ENCODE measurements at places on chromosomes 4 and X.
A peak's percentile ranks its signal among the peaks of the same experiment; 100 is the strongest.

- DNase-seq: no peak
These were observed 200.6 kb upstream of the SFRP2 start for GRCh38 chr4:153989505-153989904.

DNA sequence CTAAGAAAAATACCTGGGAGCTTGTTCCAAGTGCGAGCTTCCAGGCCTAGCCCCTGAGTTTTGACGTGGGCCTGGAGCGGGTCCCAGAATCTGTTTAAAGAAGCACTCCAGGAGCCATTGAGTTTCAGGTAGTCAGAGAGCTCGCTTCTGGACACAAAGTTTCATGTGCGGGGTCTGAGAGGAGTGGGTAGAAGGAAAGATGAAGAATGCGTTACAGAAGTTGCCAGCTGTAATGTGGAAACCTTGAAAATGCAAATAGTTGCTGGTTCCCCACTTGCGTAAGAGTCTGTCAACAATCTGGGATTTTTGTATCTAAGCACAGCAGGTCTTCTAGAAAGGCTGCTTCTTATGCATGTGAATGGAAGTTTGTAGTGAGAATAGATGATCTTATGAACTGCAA is 77.5 kb upstream of the CLCN4 start:
- DNase-seq: no peak

GRCh38 chrX:45758738-45759397 is 558.2 kb upstream of the DIPK2B start:
- DNase-seq: peak; percentile 88

DNA sequence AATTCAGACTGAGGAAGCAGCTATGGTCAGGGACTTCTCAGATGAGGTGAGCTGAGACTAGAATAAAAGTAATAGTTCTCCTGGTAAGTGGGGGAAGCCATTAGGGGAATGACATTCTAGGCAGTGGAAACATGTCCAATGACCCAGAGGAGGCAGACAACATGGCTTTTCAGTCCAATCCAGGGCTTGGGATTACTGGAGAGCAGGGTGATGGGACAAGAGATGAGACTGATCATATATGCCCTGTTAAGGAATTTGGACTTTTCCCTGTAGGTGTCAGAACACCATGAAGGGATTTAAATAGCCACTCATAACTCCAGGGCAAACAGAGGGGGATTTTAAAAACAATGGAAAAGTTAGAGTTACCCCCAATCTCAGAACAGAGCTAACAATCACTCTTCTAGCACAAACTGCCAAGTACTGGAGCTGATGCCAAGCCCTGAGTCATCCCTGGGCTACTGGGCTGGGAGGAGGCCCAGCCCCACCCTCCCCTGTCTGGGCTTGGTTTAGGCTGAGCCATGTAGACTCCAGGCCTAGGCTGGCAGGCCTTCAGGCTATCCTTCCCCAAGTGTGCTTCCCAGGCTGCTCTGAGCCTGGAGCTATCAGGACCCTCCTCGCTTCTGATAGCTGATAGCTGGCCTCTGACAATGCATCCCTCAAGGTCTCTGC is 22.7 kb upstream of the MSN start:
- no peak for DNase-seq

DNA sequence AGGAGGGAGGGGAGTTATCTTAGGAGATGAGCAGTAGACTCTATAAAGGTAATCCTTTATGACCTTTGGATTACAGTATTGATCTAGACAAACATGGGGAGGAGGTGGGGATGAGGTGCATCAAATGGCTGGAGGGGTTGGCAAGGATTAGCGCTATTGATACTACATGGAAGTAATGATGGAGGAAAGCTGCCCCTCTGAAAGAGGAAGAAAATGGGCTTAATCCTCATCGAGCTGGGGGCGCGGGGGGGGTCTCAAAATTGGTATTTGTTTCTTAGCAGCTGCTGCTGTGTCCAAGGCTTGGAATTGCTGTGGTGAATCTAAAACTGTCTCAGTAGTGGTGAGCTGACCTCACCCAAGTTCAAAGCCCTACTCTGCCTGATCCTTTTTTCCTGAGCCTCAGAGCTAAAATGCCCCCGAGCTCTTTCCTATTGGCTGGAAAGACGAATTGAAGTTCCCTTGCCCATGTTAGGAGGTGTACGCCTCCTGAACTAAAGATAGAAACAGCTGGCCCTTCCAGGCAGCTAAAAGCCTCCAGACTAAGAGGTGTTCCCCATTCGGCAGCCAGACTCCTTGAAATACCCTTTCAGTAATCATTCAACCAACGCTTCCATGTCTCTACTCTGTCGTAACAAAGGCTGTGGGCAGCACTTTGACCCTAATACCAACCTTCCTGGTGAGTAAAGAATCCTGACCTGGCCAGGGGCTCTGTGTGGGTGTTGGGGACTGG is at the start of gene ITGB1BP2:
Gene ITGB1BP2 (plus strand): TSS at position 556 of the 730 bp plus-strand sequence. CDS start 57 bp downstream, at position 613.
- DNase-seq: no peak

GRCh38 chr4:52096048-52096447 is 44.9 kb downstream of the SPATA18 start:
- DNase-seq: no peak

GRCh38 chrX:31126205-31126604 is 54.4 kb upstream of the FTHL17 start:
- DNase-seq: no peak

DNA sequence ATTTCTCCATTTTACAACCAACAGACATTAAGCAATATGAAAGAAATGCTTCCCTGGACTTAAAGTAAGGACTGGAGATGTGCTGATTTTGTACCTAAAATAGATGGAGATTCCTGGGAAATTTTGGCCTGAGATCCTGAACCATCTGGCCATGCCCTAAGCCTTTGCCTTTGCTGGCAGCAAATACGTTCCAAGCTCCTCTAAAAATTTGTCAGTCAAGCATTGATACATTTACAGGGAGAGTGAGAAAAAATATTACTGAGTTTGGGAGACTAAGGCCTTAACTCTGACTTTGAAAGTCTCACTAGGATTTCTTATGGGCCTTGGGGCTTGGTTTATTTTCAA is 63.9 kb downstream of the FHDC1 start:
- no peak for DNase-seq

- DNase-seq: no peak
These were observed 512.7 kb upstream of the FAT1 start for GRCh38 chr4:187236209-187236890.

GRCh38 chr4:9946170-9946569 is 75.1 kb downstream of the SLC2A9 start:
- DNase-seq: no peak

GRCh38 chrX:40010550-40011321 is 87.0 kb downstream of the BCOR start:
- no peak for DNase-seq

DNA sequence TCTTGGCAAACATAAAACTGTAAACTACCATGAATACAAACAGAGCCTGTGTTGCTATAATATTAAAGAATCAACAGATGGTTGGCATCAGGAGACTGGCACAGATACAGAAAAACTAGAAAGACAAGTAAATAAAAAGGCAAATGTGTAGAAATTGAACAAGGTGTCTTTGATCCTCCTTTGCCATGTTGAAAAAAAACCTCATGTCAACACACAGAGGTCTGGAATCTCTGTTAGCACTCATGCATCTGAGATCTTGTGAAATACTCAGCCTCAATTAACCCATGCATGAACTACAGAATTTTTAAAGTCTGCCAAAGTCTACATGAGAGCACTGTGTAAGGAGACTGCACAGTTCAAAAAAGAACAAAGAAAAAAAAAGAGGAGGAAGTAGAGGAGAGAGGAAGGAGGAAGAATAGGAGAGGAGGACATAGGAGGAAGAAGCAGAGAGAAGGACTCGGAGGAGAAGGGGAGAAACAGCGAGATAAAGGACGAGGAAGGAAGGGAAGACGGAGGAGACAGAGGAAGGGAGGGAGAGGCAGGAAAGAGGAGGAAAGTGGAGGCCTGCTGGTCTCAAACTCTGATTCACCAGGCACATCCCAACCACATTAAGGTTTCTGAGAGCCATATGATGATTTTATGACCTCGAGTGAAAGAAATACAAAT is 52.8 kb downstream of the PRDM5 start:
- DNase-seq: no peak

- no peak for DNase-seq
These were observed 7.5 kb upstream of the PDLIM3 start for GRCh38 chr4:185542626-185543315.

DNA sequence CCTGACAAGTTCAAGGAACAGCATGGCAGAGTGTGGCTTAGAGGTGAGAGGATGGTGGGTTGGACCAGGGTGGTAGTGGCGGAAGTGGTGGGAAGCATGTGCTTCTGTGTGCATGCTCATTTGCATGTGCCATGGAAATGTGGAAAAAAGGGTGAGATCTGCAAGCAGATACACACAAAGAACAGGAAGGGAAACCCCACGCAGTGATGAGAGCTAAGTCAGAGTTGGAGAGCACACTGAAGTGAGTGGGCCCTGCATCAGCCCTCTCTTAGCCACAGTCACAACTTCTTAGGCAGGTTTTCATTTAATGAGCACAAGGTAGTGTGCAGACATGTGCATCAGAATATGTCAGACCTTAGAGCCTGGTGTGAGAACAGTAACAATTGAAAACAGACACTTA is 483.8 kb downstream of the AFF2 start:
- DNase-seq: no peak

DNA sequence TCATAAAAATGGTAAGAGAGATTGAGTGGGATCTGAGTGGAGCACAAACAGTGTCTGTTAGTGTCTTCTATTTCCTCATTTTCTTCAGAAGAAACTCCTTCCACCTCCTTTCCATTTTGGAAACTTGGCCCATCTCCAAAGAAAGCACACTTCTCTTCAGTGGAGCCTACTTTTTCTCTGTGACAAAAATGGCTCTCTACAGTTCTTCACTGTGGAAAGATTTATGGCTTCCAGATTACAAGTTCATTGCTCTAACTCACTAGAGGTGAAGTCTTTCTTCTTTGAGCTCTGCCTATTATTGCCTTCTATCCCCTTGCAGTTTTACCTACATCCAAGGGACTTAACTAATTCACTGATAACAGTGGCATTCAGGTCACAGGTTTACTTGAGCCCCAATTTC is 325.8 kb downstream of the ANTXR2 start:
- DNase-seq: no peak

DNA sequence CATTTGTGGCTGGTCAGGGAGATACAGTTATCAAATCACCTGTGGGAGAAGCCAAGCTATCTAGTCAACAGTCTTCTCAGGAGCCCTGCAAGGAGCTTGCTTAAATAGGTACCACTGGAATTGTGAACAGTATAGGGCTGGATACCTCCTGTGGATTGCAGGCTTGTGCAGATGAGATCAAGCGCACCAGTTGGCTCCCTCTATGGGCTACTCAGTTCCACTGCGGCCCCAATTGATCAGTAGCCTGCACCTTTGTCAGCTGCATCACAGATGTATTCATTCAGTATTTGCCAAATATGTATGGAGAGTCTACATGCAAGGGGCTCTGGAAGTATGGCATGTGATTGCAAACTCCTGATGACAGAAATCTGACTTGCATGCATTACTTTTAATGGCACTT is 28.6 kb downstream of the TEX13A start:
- DNase-seq: peak; percentile 1

- no peak for DNase-seq
These were observed 45.9 kb upstream of the GPC4 start for GRCh38 chrX:133461231-133461630.

DNA sequence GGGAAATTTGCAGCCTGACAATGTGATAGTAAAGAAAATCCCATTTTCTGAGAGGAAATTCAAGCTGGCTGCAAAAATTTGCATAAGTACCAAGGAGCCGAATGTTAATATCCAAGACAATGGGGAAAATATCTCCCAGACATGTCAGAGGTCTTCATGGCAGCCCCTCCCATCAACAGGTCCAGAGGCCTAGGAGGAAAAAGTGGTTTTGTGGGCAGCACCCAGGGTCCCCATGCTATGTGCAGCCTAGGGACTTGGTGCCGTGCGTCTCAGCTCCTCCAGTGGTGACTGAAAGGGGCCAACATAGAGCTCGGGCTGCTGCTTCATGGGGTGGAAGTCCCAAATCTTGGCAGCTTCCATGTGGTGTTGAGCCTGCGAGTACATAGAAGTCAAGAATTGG is 6.3 kb upstream of the UGDH start:
- DNase-seq: no peak

DNA sequence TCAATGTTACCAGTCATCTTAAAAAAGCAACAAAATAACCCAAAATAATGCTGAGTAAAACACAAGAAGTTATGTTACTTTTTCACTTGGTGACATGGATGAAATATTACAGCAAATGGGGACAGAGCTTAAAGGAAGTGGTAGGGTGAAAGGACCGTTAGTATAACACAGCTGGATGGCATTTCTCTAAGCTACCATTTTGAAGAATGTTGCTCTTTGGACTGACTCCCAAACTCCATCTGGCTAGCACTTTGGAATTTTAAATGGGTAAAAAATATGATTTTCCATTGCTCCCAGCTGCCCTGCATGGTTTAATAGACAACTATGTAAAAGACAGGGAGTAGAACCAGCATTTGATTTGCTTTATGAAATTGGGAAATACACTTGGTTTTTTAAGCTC is 27.6 kb downstream of the CLCN5 start:
- DNase-seq: no peak

DNA sequence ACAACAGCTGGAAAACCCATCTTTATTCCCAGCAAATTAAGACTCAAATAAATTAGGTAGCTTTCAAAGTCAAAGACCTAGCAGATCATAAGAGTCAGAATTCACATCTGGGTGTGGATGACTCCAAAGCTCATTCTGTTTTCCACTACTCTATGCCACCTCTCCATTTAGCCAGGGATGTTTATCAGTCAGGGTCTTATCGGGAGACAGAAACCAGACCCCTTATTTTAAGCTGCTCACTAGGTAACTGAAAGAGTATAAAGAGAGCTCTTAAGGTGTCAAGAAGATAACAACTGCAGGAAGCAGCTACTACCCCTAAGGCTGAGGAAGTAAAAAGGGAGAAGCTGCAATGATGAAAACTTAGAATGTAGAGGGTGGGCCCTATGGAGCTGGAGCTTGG is 333.7 kb upstream of the KLF3 start:
- no peak for DNase-seq

- DNase-seq: no peak
These were observed 196.2 kb upstream of the TENT5D start for GRCh38 chrX:80223982-80224579.

GRCh38 chrX:136380010-136380769 is 79.4 kb downstream of the ADGRG4 start:
- DNase-seq: peak; percentile 2

- DNase-seq: no peak
These were observed 931.1 kb upstream of the TENM3 start for GRCh38 chr4:181312066-181312465.

DNA sequence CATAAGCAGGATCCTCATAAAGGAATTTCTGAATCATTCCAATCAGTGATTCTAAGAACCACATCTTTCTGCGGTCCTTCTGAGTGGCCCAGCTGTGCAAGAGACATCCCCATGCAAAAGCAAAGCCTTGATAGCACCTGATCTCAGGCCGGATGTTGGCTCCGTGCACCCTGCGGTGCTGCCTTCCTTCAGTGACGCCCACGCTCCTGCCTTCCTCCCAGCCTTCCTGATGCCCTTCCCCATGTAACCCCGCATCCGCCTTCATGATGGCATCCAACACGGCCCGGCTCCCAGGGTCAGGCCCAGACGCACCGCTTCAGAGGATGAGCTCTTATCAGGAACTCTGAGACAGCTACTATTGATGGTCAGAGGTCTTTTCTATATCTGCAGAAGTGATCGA is 20.4 kb upstream of the CYP4V2 start:
- DNase-seq: no peak

- DNase-seq: no peak
These were observed 40.4 kb downstream of the BCOR start for GRCh38 chrX:40057405-40057804.
